ENCODE measurements at places on chromosomes 1 and 21.

- DNase-seq: peak; percentile 29
These were observed 68.3 kb downstream of the DHRS3 start for GRCh38 chr1:12549460-12550349.

- DNase-seq: no peak
These were observed 54.7 kb downstream of the DYRK1A start for GRCh38 chr21:37421306-37421705.

- no peak for DNase-seq
These were observed 35.7 kb downstream of the TENT5C start for GRCh38 chr1:117641536-117641935.

DNA sequence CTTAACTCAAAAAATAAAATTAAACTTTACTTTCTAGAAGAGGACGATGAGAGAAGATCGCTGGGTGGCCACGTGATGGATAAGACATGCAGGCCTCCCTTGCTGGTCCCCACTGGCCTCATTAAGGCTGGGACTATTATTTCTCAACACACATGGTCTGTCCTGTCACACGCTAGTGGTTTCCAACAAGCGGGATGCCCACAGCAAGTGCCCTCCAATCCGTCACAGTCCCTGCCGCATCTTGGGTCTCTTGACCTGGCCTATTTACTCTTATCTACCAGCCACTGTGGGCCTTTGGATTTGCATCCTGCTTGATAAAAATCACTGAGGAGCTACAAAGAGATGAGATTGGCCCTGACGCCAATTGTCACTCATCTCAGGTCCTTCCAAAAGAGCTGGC, 30.0 kb downstream of the CAPZB start:
- no peak for DNase-seq

DNA sequence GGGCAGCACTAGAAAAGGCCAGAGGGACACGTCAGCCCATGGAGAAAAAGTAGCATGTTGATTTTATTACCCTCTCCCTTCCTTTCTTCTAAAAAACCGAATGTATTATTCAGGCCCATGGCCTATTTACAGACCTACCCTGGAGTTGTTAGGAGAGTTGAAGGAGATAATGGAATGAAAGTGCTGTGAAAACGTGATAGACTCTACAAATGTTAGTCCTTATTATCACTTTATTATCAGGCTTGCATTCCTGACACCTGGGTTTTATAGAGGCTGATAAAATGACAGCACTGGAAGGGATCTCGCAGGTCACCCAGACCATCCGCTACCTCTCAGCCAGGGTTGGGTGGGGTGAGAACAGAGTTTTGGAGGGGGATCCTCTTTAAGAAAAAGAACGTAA, 60.6 kb upstream of the TLR5 start:
- no peak for DNase-seq

- DNase-seq: no peak
These were observed 10.6 kb downstream of the PPP1R15B start for GRCh38 chr1:204400882-204401510.

- no peak for DNase-seq
These were observed 27.3 kb downstream of the TMEM200B start for GRCh38 chr1:29096231-29096886.

DNA sequence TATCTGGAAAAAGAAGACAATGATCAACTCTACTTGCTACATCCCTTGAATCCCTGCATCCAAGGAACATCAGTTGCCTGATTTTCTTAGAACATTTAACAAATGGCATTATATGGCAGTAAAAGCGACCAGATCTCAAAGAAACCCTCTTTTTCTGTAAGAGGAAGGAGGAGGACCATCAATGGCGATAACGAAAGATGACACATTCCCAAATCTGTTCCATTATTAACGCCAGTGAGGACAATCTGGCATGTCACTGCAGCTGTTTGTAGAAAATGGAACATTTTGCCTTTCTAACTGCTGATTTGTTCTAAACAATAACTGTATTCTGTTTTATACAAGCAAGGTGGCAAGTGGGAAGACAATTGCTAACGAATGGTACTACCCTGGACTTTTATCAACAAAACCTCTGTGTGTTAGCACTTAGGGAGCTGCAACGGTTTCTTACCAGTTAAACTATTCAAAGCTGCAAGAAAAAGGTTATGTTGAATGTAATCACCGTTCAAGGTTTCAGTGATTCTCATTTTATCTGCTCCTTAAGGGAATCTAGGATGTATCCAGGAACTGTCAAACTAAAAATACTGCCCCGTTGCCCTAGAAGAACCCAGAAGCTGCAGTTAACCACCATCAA, 251.9 kb downstream of the SDCCAG8 start:
- DNase-seq: no peak

All from stimulated activated CD4-positive, alpha-beta T cell treated with anti-CD3 and anti-CD28 coated beads, Interleukin-4, amount 100 ng/mL, for 1 hour (primary cell).